ENCODE measurements at places on chromosomes 11 and 22.

GRCh38 chr11:16780698-16781550 lies 42.5 kb downstream of the C11orf58 start:
- no peak for DNase-seq

DNA sequence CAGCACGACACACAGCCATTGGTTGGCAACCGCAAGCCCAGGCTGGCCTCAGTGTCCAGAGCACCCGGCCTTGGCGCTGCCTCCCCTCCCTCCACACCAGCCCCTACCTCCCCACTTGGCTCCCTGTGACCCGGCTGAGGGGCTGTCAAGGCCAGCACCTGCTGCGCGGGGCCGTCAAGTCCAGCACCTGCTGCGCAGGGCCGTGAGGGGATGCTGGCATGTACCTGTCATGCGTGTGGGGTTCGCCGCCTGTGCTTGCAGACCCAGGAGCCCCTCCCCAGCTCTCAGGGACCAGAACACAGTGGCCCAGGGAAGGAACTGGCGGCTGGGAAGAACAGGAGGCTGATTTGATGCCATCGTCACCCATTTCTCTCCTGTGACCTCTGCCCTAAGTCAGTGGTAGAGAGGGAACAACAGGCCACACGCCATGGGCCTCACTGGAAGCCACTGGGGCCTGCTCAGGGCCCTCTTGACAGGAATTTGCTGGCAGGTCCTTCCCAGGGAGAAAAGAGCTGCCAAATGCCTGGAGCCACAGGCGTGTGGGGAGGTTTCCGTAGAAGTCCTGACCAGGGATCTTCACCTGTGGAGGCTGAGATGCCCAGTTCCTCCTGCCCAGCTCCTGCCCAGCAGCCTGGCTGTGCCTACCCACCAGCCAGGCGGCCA lies 37.6 kb downstream of the TBX1 start:
- no peak for DNase-seq

DNA sequence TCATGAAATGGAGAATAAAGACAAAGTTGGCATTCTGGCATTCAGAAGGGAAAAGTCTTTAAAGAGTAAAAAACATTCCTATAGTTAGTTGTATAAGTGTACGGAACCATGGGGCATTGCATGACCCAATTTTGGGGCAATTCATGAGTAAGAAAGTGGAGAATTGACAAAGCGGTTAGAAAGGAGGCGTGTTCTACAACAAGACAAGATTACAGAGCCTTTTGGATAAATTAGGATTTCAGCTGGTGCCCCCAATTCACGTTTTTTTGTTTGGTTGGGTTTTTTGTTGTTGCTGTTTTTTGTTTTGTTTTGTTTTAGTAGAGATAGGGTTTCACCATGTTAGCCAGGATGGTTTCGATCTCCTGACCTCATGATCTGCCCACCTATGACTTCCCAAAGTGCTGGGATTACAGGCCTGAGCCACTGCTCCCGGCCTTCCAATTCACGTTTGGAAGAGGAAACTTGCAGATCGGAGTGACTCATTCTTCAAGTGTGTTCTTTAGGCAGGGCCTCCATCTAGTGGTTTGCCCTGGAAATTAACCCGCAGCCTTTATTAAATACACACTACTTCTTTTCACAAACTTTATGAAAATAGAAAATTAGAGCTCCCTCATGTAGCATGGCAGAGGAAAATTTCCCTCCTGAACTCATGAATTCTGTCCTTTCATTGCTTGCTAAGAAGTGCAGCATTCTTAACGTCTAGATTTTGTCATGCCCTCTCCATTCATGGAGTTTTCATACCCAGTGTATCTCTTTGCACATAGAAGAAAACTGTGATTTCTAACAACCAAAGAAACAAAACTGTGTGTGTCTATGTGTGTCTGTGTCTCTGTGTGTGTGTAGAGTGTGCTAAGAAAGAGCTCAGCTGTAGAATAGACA lies 118.1 kb downstream of the BBOX1 start:
- peak; percentile 75 for DNase-seq

DNA sequence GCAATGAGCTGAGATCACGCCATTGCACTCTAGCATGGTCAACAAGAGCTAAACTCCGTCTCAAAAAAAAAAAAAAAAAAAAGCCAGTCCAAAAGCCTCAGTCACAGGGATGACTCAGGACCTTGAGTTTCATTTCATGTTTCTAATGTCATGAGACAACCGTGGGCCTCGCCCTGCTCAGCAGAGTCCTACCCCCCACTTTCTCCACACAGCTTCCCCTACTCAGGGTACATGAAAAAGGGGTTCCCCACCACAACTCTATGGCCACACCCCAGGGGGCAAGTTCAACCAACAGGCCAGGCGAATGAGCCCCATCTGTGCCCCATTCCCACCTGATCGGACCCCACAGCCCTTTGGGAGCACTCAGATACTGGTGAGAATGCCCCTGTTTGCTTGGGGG lies 24.3 kb upstream of the ADA2 start:
- DNase-seq = peak; percentile 64

DNA sequence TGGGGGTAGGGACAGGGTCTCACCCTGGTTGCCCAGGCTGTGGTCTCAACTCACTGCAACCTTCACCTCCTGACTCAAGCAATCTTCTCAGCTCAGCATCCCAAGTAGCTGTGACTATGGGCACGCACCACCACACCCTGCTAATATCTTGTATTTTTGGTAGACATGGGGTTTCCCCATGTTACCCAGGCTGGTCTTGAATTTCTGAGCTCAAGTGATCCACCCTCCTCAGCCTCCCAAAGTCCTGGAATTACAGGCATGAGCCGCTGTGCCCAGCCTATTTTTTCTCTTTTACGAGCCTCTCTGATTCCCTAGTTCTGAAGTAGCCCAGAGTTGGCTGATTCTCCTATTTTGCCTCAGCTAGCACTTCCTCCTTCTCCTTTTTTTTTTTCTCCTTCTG lies 83.6 kb downstream of the ZNF280B start:
- DNase-seq = no peak

DNA sequence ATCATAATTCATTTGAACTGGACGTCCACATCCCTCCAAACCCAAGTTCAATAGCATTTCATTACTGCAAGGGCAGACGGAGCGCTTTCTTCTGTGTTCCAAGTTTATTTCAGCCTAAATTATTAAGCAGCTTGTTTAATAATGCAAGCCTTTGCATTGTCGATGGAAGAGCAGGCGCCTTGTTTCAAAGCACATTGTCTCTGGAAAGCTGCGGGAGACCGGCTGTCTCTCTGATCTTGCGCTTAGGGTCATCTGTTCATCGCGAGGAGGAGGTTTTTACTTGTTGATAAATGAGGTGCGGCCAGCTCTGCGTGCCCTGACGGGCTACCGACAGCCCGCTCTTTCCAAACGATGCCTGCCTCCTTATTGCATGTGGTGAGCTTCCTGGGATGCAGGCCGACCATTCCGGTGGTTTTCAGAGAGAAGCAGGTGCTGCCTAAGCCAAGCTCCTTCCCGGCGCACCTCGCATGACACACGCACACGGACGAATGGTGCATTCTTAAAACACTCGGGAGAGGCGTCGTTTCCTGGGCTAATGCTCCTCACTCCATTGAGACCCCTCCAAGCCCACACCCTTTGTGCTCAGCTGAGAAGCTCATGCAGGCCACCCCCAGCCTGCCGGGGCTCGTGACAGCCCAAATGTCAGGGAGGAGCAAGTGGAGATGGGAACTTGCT lies 456.9 kb downstream of the BRD1 start:
- no peak for DNase-seq

- DNase-seq = peak; percentile 37
Measured at GRCh38 chr11:105000167-105000566, 22.8 kb downstream of the CASP5 start.

DNA sequence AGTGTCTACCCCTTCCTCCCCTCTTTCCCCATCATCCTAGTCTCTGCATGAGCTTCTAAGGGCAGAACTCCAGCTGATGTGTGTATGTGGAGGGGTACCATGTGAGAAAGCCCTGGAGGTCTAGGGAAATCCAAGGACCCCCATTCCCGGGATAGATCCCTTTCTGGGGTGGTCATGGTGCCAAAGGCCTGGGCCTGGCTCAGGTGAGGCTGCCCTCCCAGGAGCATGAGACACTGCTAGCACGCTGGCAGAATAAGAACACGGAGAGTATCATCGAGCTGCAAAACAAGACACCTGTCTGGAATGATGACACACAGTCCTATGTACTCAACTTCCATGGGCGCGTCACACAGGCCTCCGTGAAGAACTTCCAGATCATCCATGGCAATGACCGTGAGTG lies 19.6 kb downstream of the TUB start:
- no peak for DNase-seq

GRCh38 chr11:12411806-12412727 lies 34.7 kb downstream of the PARVA start:
- DNase-seq = peak; percentile 99

DNA sequence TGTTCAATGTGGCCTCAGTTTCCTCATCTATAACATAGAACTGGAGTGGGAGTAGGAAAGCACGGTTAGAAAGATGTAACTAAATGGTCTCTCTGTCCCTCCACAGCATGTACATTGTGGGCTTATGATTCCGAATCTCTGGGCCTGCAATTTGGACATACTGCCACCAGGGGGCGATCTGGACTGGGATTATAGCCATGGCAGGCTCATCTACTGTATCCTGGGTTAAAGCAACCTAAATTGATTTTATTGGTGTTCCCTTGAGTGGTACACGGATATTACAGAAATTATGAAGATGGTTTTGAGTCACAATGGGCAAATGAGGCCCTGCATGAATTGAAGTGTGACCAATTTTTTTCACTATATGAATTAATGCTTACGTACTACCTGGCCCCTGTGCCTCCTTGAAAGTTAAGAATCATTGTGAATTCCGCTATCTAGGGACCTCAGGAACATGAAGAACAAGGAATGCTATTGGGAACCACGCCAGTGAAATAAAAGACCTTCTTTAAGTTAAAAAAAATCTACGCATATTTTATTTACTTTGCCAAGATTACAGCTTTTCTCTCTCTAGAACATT lies 32.9 kb downstream of the TST start:
- DNase-seq = no peak

DNA sequence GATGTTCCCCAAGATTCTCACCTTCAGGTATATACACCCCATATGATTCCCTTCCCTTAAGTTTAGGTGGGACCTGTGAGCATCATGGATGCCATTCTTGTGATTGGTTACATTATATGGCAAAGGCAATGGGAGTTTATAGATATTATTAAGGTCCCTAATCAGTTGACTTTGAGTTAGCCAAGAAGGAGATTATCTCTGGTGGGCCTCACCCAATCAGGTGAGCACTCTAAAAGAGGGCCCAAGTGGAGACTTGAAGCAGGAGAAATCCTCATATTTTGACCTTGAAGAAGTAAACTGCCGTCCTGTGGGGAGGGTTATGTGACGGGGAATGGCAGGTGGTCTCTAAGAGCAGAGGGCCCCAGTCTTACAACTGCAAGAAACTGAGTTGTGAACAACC lies 94.2 kb downstream of the HSD17B12 start:
- no peak for DNase-seq

DNA sequence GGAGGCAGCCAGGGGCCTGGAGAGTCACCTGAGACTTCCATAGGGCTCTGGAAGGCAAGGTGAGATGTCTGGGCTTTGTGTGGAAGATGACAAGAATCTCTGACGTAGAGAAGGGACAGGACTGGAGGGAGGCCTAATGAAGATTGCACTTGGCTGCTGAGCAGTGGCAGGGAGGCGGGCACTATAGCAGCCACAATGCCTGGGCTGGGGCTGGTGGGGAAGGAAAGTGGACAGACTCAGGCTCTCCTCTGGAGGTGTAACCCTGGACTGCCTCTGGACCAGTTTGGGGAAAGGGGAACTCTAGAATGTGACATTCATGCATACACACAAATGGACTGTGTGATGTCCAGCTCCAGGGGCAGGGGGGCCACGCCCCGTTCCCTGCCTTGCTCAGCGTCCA lies 34.3 kb upstream of the CYP2D6 start:
- DNase-seq = no peak

DNA sequence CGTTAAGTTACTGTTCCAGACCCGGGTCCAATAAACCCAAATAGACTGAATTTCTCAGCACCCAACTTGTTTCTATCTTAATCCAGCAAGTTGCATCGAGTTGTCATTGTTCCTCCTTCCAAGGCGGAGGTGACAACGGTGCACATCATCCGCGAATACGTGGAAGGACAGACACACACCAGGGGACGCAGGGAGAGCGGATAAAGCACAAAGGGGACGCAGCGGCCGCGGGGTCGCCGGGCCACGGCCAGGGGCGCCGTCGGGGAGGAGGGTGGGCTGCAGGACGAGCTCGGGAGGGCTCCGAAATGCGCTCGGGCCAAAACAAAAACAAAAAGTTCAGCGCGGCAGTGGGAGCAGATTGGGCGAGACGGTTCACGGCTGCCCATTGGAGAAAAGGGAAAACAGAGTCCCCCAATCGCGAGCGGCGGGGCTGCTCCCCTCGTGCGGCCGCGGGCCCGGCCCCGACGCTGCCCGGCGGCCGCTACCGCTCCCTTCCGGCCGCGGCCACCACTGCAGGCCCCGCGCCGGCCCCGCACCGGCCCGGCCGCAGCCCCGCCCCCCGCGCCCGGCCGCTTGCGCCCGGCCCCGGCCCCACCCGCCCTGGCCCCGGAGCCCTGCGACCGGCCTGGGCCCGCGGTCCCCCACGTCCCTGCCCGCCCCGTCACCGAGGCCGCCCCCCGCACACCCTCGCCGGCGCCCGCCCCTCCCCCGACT lies 518 bp downstream of the KMT5B start:
- peak; percentile 80 for DNase-seq

- no peak for DNase-seq
Measured at GRCh38 chr11:102581066-102581465, 44.1 kb downstream of the MMP20 start.

GRCh38 chr11:2963761-2964160 lies 28.4 kb downstream of the NAP1L4 start:
- DNase-seq = no peak

- DNase-seq = no peak
Measured at GRCh38 chr11:16456366-16456765, 100.0 kb upstream of the SOX6 start.

DNA sequence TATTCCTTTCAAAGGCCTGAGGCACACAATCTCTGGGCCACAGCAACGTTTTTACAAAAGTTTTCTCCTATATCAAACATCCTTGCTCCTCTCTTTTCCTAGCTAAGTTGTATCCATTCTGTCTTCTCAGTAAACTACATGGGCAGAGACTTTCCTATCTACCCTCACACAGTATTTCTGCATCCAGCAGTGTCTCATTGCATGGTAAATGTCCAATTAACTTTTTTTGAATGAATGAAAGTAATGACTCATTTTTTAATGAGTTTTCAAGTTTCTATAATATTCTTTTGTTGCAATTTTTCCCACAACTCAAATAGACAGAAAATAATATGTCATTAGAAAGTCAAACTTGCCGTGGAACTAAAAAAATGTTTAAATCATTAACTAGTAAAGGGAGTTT lies 688.6 kb downstream of the JRKL start:
- DNase-seq = no peak

DNA sequence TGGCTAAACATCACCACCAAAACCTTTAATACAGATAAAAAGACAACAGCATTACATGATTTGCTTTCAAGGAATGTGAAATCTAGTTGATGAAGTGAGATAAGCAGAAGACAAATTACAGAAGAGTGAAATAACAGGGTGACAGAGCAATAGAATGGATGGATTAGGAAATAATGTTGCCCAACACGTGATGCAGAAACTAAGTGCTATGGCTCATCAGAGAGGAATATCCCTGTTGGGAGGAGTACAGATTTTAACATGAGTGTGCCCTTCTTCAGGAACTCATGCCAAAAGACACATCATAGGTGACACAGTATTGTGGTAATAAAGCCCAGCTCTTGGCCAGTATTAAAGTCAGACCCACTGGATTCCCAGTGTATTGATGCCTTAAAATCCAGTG lies 176.6 kb upstream of the RAG2 start:
- peak; percentile 35 for DNase-seq

GRCh38 chr11:94271885-94272372 lies 32.5 kb upstream of the IZUMO1R start:
- no peak for DNase-seq

All from EL (cell line).